ENCODE measurements at places on chromosomes 13 and 19.

DNA sequence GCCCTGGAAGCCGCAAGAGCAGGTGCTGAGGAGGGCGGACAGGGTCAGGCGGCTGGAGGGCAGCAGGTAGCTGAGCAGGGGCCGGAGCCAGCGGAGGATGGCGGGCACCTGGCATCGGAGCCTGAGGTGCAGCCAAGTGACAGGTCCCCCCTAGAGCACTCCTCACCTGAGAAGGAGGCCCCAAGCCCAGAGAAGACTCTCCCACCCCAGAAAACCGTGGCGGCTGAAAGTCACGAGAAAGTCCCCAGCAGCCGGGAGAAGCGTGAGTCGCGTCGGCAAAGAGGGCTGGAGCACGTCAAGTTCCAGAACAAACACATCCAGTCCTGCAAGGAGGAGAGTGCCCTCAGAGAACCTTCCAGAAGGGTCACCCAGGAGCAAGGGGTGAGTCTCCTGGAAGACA, 20.5 kb upstream of the USE1 start:
- DNase-seq, result no peak

DNA sequence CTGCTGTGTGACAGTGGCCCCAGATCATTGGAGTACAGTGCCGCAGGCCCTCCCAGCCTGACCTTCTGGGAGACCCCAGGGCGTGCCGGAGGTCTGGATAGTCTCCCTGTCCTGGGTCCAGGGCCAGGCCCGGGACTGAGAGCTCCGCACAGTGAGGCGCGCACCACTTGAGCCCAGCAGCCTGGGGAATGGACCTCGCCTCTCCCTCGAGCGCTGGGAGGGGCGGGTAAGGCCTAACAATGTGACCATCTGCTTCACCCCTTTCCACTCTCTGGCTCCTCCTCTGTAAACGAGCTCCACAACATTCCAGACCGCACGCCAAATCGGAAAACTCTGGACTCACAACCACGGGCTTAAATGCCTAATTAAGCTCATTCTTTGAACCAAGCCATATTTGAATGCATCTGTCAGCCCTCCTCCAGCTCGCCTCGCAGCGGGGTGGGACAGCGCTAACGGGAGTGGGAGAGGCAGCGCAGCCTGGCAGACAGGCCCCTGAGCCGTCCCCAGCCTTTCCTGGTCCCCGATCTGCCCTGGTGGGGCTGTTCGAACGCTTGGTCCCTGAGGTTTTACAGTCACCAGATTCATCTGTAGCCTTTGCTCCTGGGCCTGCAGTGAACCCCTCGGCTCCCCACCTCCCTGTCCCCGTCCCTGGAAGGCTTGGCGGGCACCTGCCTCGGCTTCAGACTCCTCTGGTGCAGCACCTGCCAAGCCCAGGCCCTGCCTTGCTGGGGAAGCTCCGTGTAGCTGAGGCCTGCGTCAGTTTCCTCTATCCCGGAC, 120.7 kb upstream of the VSTM2B start:
- no peak for DNase-seq

GRCh38 chr13:112105892-112106291, 38.9 kb downstream of the SOX1 start:
- DNase-seq, result no peak

GRCh38 chr19:43599635-43600295, 3.4 kb downstream of the ZNF576 start:
- DNase-seq, result no peak

DNA sequence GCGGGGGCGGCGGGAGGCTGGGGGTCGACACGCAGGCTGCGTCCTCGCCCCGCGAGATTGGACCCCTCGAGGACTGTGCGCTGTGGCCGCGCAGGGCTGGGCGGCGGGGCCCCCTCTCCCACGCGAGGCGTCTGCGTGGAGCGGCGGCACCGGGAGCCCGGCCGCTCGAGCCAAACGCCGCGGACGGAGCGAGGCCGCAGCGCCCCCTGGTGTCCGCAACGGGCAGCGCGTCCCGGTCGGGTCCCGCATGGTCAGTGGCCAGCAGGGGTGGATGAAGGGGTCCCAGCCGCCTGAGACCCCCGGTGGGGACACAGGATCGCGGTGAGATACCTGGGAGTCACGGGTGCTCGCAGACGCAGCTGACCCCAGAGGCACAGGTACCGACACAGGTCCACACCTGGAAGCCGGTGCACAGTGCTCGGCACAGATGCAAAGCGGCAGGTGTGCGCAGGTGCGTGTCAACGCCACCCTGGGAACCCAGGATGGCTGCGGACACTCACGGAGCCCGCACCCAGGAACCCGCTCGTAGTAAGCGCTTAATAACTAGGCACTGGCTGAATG, 2.1 kb upstream of the CIRBP start:
- peak; percentile 29 for DNase-seq

DNA sequence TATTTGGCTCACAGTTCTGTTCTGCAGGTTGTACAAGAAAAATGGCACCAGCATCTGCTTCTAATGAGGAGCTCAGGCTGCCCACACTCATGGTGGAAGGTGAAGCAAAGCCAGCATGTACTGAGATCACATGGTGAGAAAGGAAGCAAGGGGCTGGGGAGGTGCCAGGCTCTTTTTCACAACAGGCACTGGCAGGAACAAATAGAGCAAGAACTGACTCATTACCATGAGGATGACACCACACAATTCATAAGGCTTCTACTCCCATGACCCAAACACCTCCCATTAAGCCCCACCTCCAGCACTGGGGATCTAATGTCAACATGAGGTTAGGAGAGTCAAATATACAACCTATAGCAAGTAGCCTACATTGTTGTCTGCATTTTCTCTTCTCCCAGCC, 522.6 kb downstream of the RFC3 start:
- no peak for DNase-seq

DNA sequence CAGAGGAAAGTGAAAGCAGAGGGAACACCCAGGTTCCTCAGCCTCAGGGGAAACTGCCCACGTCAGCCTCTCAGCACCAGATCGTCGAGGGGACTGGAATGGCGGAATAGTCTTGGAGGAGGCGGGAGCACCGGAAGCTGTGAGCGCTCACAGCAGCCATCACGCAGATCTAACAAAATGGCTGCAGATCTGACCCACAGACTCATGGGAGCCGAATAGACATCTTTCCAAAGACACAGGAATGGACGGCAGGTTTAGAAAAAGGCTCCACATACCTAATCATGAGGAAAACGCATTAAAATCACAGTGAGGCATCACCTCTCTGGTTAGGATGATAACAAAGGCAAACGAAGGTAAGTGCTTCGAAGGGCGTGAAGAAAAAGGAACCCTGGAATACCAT, 11.8 kb upstream of the LILRA2 start:
- DNase-seq, result no peak

GRCh38 chr13:73767747-73768315, 366.4 kb downstream of the KLF12 start:
- no peak for DNase-seq

DNA sequence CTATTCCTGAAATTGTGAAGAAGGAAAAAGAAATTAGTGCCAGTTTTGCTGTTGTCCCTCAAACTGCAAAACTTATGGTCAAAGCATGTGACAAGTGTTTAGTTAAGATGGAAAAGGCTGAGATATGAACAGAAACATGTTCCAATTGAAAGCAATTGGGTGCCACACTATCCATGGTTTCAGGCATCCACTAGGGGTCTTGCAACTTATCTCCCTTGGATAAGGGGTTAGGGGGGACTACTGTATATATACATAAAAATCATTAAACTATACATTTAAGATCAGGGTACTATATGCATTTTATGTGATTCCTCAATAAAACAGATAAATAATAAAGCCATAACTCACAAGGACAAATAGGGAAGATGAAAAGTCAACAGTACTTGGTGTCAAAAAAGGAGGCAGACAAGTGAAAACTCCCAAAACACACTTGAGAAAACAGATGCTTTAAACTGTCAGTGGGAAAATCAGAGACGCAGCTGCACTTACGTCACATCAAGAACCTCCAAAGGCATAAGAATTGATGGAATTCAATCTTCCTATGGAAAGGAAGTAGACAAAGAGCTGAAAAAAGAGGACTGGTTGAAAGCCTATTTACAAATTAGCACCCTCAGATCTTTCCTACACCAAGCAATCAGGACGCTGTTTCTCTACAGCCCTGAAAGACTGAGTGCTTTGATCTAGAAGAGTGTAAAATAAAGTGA, 8.1 kb downstream of the SPART start:
- no peak for DNase-seq

GRCh38 chr13:77952737-77953136, 34.1 kb upstream of the EDNRB start:
- DNase-seq, result no peak

DNA sequence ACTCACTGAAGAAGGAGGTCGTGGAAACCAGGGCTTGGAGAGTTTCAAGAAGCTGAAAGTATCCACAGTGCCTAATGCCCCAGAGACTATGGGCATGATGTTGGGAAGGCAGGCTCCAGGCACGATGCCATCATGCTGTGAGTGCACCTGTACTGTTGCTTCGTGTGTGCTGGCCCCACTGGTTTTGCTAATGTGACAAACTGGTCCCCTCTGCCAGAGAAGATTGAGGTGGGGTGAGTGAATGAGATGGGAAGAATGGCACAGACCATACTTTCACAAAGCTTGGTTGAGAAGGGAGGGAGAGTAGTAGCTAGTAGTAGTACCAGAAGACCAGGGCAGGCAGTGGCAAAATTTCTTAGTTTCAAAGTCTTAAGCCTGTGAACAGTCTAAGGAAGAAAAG, 19.0 kb upstream of the POP4 start:
- no peak for DNase-seq

GRCh38 chr19:48899781-48900476, at the start of gene NUCB1:
Gene NUCB1 (plus strand): TSS chr19:48900312. CDS start chr19:48900797, 485 bp downstream.
- peak; percentile 100 for DNase-seq

- DNase-seq, result no peak
Observed at GRCh38 chr19:40585241-40585981, 8.7 kb downstream of the SHKBP1 start.

DNA sequence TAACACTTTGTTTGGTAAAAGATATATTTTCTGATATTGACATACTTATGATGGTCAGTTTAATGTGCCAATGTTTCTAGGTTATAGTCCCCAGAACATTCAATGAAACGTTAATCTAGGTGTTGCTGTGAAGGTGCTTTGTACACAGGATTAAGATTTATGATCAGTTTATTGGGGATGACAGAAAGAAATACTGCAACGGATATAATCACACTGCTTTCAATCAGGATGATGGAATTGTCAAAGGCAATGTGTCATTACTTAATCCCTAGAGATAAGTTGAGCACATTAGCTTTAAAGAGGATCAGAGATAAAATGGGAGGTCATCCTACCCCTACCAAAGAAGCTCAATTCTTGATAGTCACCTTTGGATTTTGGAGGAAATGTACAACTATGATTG, 12.4 kb upstream of the SIGLEC12 start:
- no peak for DNase-seq

GRCh38 chr19:47699360-47699917, 13.8 kb upstream of the EHD2 start:
- DNase-seq, result no peak

GRCh38 chr19:17565611-17566010, 10.2 kb downstream of the COLGALT1 start:
- no peak for DNase-seq

GRCh38 chr19:13100841-13101589, 1.6 kb downstream of the LYL1 start:
- peak; percentile 24 for DNase-seq

GRCh38 chr13:99355267-99356011, 48.2 kb upstream of the GPR183 start:
- DNase-seq, result no peak

- DNase-seq, result no peak
Observed at GRCh38 chr13:37701972-37702371, 103.4 kb upstream of the POSTN start.

- DNase-seq, result no peak
Observed at GRCh38 chr13:98384739-98385138, 192.2 kb downstream of the STK24 start.
